ENCODE measurements at places on chromosomes 16 and 17.

GRCh38 chr17:4235372-4236279 lies 28.2 kb downstream of the ANKFY1 start:
- no peak for DNase-seq

DNA sequence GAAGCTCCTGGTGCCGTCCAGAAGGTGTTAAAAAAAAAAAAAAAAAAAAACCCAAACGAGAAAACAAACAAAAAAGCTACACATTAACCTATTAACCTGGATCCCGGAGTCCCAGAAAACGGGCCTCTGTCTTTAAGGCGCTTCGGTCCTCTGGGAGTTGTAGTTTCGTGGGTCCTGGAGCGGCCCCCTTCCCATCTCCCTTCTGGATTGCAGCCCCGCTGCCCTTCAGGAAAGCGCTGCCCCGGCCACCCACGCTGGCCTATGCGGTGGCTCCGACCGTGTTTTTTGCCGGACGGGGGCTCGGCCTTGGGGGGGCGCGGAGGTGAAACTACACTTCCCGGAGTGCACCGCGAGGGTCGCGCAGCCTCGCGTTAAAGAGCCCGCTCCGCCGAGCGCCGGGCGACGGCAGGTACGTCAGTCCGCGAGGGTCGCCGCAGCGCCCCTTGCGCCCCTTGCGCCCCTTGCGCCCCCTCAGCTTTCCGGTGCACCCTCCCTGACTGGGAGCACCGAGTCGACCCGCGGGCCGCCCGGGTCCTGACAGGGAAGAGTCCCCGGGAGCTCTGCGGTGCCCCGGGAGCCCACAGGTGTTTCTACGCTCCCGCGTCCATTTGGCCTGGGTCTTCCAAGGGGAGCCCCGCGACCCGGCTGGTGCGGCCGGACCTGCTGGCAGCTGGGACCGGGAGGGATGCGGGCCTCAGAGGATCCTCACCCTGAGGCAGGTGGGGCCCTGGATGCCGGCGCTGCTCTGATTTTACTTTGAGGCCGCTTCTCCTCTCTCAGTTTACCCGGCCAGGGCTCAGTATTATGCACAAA lies at the start of gene FCSK:
FCSK (plus strand) TSS at position 374 of the 813 bp plus-strand sequence. CDS start 8,596 bp downstream, outside the sequence.
- DNase-seq: peak; percentile 78

- peak; percentile 23 for DNase-seq
These were observed 17.3 kb upstream of the WFDC1 start for GRCh38 chr16:84277244-84277823.

GRCh38 chr17:17344507-17345293 lies 41.5 kb downstream of the NT5M start:
- no peak for DNase-seq

- no peak for DNase-seq
These were observed 233.5 kb upstream of the TNRC6C start for GRCh38 chr17:77724876-77725615.

GRCh38 chr16:73287859-73288405 lies 240.0 kb upstream of the ZFHX3 start:
- no peak for DNase-seq

DNA sequence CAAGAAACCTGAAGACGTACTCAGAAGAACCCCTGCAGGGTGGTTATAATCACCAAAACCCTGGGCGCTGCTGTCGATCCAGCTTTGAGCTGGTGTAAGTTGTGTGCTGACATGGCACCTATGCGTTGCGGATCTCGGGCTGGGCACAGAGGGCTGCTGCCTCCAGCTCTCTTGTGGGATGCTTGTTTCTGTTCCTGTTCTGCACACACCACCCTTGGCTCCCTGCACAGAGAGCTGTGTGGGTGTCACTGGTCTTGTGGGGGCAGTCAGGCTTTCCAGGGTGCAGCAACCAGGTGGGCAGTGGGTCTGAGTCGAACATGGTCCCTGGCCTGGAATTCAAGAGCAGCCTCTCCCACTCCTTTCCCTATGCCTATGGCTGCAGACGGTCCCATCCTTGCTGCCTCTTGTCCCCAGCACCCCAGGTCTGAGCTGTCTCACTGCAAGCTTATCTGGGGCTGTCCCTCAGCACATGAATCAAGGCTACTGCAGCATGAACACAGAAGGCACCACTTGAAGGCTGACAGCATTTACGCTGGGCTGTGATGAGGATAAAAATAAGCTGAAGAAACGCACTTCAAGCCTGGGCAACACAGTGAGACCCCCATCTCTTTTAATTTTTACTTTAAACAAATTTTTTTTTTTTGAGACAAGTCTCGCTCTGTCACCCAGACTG lies 20.1 kb downstream of the ZNF276 start:
- DNase-seq: no peak

DNA sequence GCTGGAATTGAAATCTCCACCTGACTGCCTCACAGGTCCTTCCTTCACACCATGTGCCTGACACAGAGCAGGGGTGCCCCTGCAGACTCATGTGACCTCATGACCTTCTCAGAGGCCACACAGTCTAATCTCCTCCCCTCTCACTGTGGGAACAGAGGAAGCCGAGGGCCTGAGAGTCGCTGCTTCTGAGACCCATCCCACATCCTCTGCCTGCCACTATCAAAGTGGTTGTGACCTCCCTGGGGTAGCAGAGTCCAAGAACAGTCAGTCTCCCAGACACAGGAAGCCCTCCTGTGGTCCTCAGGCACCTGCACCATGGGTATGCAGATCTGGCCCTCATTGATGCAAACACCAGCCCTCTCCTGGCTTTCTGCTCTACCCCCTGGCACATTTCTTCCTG lies 78.5 kb downstream of the RAB11FIP4 start:
- no peak for DNase-seq

DNA sequence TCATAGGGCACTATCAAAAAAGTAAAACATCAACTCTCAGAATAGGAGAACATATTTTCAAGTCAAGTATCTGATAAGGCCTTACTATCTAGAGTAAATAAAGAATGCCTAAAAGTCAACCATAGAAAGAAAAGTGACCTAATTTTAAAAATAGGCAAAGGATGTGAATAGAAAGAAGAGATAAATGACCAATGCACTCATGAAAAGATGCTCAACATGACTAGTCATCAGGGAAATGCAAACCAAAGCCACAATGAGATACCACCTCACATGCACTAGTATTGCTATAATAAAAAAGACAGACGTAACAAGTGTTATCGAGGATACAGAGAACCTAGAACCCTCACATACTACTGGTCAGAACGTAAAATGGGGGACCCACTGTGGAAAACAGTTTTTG lies 90.8 kb downstream of the DYNLRB2 start:
- DNase-seq: no peak
